ENCODE measurements at places on chromosomes 12 and 14. TPM values are rescaled to one million over a fixed set of nuclear protein-coding genes. Genes with fewer than 3 reads are reported as not detected.

DNA sequence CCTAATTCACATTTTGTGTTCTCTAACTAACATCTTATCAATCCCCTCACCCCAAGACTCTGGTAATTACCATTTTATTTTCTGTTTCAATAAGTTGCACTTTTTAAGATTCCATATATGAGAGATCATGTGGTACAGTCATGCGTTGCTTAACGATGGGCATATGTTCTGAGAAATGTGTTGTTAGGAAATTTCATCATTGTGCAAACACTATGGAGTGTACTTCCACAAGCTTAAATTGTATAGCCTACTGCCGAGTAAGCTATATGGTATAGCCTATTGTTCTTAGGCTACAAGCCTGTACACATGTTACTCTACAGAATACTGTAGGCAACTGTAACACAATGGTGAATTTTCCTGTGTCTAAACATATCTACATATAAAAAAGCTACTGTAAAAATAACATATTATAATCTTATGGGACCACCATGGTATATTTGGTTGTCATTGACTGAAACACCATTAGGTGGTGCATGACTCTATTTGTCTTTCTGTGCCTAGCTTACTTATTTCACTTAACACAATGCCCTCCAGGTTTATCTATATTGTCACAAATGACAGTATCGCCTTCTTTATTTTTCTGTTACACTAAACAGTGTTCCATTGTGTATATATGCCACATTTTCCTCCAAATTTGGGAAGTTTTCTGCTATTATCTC is 473.4 kb upstream of the LMO3 start:
- no peak for DNase-seq

DNA sequence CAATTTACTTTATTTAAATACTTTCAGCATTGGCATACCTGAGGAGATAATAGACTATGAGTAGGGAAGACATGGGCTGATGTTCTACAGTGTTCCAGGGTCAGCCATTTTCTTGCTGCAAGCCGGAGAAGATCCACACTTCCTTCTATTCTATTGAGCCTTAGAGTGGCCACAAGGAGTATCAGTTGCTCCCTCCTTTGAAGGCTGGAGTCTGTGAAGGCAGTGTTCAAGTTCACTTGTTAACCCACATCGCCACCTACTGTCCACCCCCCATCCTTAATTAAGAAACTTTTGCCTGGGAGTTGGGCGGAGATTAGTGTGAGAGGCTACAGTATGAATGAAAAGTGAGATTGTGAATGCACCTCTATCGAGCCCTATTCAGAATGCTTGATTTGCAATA is 666.6 kb downstream of the NRXN3 start:
- DNase-seq = no peak

The PRR4 gene
- 1.8 TPM for total RNA-seq

GRCh38 chr12:65953631-65954030 is 129.3 kb downstream of the HMGA2 start:
- no peak for DNase-seq

The KRAS gene
- 26.4 TPM for total RNA-seq

DNA sequence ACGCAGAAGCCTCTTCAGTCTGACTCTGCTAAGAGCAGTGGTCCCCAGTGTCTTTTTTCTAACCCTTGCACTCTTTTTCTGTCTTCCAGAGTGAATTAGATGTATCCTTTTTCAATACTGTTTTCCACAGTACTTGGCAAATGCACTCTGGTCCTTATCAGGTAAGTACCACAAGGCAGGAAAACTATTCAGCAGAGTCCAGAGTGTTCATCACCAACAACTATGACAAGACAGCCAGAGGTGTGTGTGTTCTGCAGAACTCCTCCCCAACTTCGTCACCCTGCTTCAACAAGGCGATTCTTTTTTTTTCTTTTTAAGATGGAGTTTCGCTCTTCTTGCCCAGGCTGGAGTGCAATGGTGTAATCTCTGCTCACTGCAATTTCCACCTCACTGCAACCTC is 54.3 kb upstream of the STRN3 start:
- no peak for DNase-seq

The FSCB gene
- total RNA-seq = not detected

DNA sequence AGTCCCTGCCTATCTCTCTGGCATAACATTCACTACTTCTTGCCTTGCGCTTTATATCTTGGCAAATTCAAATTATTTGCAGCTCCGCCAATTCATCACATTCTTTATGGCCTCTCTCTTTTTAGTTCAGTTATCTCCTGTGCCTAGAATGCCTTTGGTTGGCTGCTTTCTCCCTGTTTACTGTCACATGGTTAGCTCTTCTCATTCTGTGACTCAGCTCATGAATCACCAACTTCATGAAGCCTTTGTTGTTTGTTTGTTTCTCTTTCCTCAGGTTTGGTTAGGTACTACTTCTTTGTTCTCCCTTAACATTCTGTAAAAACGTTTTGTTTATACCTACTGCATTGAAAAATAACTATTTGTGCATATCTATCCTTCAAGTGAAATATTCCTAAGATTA is 376.5 kb upstream of the GARIN6 start:
- DNase-seq = no peak

DNA sequence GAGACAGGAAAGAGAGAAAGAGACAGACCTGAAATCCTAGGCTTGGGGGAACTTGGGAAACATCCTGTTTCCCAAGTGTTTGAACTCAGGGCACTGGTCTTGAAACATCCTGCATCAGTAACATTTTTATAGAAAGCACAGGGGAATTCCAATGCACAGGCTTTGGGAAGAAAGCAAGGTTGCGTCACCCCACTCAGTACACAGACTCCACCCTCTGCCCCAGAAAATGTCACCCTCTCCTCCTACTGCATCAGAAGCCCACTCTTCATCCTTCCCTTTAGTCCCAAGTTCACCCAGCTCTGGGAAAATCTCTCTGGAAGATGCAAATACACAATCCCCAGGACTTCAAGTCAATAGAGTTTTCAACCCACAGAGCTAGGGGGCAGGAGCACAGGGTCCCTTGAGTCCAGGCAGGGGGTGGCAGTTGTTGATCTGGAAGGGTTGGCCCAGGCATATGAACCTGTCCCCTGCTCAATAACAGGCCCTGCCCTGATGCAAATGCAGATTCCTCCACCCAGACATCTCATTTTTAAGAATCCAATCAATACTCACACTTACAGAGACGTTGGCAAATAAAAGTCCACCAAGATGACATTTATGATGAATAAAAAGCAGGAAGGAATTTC is 1.7 kb downstream of the RDH16 start:
- no peak for DNase-seq

GRCh38 chr14:85852906-85853305 is 323.0 kb downstream of the FLRT2 start:
- no peak for DNase-seq

DNA sequence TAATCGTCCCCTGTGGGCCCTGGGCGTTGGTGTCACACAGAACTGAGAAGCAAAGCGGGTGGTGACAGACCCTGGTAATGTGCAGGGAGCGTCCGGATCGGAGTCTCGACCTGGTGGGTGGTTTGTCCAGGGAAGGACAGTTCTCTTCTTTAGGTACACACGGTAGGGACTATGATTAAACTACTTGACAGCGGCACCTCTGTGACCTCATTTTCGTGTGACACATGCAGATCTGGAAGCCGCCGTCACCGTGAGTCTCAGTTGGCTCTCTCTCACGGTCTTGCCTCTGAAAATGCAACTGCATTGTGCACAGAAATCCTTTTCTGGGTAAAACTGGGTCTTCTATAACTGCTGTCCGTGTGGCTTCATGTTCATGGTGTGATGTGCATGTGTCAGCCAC is 32.1 kb downstream of the XRCC3 start:
- no peak for DNase-seq

DNA sequence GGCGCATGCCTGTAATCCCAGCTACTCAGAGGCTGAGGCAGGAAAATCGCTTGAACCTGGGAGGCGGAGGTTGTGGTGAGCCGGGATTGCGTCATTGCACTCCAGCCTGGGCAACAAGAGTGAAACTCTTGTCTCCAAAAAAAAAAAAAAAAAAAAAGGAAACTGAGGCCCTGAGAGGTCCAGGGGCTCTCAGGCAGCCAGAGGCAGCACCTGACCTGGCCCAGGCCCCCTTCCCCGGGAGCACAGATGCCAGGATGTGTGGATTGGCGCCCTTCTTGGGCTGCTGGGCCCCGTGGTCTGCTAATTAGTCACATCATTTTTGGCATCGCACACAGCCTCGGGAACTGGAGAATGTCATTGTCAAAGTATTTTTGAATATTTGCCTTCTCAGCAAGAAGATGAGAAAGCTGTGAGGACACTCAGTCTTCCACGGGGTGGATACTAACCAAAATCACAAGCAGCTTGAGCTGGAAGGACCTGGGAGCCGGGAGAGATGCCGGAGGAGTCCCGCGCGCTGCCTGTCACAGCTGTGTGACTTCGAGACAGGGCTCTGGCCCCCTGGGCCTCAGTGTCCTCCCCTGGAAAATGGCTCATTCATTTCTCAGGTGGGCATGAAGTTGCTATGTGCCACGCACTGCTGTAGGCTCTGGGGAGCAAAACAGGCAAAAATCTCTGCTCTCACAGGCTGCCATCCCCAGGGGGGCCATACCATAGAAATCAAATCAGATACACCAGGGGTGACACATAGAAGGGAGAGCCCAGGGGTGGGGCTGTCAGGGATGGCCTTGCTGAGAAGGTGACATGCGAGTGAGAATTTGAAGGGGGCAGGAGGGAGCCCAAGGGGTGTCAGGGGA is 12.5 kb upstream of the RCOR1 start:
- no peak for DNase-seq

DNA sequence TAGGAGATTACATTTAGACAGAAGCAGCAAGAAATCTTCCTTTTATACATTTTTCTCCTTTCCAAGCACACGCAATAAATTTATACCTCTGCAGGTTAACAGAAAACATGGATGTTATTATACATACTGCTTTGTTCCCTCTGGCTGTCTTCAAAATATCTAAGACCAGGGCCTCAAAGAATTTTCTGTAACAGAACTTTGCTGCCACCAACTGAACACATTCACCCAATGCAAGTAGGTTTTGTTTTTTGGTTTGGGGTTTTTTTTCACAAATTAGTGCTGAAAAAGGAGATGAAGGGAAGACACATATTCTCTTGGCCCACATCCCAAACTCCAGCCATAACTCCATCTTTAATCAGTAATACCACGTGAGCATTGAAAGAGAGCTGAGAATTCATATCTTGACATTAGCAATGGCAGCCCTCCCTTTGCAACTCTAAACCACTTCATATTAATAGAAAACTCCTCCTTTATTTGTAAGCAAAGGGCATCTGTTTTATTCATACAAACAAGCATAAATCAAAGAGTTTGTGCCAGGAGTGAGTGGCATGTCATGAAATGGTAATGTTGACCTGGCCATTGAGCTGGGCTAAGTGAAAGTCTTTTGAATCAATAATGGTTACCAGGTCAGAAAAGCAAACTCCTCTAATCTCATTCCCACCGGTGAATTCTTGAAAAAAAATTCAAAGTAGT is 150.8 kb upstream of the FSCB start:
- DNase-seq = no peak

DNA sequence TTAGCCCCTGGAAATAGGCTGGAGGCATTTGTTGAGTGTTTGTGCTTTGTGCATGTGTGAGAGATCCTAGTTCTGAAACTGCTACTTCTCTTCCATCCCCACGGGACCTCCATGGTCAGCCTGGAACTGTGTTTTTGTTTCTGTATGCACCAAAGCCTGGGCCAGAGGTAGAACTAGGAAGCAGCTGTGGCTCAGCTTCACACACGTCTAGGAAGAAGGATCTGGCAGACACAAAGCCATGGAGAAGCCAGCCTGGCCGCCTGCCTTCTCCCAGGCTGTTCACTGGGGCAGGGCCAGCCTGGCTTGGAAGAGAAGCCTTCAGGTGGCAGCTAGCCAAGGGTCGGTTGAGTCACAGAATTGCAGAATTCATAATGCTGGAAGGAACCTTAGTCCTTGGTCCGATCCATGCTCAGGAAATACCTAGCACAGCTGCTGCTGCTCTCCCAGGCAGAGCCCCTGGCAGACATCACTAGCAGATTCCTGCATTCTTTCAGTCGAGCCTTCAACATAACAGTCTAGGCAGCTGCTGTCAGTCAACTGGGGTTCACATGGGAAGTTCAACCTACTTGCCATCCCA is 27.0 kb downstream of the RIN3 start:
- no peak for DNase-seq

DNA sequence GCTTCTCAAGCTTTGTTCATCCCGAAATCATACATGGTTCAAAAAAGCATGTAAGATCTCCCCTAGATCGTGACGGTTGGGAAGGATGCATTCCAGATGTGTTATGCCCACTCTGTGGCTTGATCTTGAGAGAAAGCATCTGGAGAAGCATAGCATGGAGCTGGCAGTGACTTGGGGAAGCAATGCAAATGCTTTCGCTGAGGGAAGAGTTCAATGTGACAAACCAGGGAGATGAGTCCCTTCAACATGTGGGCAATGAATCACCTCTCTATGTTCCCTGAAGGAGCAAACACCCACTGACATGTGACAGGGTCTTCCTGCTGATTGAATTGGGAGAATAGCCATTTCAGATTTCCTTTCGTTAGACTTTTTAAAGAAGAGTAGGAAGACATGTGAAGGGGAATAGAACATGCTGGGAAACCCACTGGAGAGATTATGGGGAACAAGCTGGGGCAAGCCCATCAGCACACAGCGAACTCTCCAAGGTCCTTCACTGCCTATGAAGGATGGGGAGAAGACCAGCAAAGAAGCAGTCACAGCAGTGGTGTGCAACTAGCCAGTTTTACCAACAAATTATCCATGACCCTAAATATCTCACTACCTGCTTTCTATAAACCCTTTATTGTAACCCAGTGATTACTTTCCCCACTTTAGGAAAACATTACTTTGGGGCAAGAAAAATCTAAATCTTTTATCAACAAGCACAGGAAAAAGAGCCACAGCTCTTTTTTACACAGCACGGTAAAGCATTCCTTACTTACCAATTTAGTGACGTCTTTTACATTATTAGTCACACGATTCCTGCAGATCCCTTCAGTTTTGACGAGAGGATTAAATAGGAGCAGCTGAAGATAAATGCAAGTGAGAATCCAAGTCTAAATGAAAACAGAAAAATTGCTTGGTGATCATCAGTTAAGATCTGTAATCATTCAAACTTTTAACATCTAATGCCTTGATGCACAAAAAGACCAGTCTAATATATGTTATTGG is 35.0 kb downstream of the KITLG start:
- DNase-seq = no peak

The P2RX2 gene
- total RNA-seq = not detected

GRCh38 chr14:71583194-71583593 is 349.0 kb upstream of the RGS6 start:
- DNase-seq = no peak

The ABCC9 gene
- total RNA-seq = not detected

The KIF26A gene
- total RNA-seq = 4.7 TPM

The GPR135 gene
- total RNA-seq = 2.8 TPM
